ENCODE measurements at places on chromosomes 6 and 20. TPM values are rescaled to one million over a fixed set of nuclear protein-coding genes. Genes with fewer than 3 reads are reported as not detected.

- no peak for DNase-seq
Measured at GRCh38 chr20:63057171-63058117, 50.7 kb upstream of the BHLHE23 start.

DNA sequence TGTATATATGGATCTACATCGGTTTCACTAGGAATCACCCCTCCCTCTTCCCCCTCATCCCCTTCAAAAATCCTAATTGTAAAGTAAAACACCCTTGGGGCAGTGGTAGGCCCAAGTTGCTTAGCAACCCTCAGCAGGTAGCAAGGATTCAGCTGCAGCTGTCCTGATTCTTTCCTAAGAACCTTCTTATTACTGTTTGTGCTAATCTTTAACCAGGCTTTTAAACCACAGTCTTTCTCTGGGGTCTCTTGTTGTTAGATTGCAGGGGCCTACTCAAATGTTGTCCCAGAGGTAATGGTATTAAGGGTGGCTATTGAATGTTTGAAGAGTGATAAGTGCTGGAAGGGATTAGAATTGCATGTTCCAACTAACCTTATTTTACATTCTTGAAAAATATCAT lies 46.4 kb downstream of the PRL start:
- DNase-seq = no peak

Gene SLC12A5
- total RNA-seq = 24.4 TPM

- DNase-seq = no peak
Measured at GRCh38 chr6:110042670-110043296, 64.7 kb downstream of the GPR6 start.

Gene TDRD6
- 0.28 TPM for total RNA-seq

- DNase-seq = no peak
Measured at GRCh38 chr6:3353213-3353903, 94.6 kb downstream of the PSMG4 start.

DNA sequence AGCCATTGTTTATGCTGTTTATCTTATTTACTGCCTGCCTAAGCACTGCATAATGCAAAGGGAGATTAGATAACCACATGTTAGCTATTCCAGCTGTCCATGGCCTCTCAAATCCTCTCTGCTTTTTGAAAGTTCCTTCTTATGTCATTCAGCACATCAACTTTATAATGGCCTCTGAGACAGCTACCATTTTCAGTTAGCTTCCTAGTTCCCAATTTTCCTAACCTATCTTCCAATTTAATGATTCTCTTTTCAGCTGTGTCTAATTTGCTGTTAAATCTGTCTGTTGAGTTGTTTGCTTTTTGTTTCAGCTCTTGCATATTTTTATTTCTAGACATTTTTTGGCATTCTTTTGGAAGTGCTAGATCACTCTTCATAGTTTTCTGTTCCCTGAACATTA lies 173.4 kb upstream of the PLCB4 start:
- no peak for DNase-seq

- no peak for DNase-seq
Measured at GRCh38 chr6:123629258-123629941, 7.3 kb downstream of the TRDN start.

DNA sequence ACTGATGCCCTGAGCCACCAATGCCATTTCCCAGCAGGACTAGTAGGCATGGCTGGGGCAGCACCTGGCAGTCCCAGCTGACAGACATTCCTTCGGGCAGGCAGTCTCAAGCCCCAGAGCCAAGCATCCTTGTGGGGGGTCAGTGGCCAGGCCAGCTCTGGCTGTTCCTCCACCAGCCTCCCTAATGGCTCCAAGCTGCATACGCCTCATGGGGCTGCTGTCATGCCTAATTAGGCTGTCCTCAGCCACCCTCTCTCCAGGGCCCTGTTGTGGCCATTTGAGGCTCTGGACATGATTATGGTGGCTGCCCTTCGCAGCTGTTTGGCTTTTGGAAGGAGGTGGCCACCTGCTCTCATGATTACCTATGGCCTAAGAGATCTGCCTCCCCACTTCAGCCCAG lies 79.4 kb downstream of the DLGAP4 start:
- DNase-seq = no peak

DNA sequence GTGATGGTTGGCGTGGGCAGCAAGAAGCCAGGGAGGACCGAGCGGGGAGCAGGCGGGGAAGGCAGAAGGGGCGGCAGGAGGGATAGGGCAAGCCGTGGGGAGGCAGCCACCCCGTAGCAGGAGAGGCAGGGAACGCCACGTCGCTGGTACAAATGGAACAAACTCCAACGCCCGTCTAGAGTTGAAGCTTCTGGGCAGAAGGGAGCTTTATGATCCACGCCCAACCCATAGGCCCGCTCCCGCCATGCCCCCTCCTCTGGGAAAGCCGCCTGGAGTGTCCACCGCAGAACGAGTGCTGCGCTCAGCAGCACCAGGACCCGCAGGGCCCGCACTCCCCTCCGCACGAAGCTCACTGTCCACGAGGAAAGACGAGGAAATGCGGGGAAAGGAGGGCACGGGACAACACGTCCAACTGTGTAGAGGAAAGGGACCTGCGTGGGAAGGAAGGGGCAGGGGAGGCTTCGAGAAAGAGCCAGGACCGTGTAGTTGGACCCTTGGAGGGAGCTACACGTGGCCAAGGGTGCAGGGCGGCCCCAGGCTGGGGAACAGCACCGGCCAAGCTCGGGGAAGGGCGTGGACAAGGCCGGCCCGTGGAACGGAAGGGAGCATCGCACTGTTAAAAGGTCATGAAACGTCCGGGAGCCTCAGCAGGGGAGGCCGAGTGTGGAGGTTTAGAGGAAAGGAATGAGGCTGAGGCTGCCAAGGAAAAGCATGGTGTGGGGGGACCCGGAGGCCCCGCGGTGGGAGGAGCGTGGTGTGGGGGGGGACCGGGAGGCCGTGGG lies 204.0 kb downstream of the DLL1 start:
- no peak for DNase-seq

- no peak for DNase-seq
Measured at GRCh38 chr6:70706491-70707123, 38.9 kb downstream of the SMAP1 start.

Gene PRDM13
- total RNA-seq = not detected

DNA sequence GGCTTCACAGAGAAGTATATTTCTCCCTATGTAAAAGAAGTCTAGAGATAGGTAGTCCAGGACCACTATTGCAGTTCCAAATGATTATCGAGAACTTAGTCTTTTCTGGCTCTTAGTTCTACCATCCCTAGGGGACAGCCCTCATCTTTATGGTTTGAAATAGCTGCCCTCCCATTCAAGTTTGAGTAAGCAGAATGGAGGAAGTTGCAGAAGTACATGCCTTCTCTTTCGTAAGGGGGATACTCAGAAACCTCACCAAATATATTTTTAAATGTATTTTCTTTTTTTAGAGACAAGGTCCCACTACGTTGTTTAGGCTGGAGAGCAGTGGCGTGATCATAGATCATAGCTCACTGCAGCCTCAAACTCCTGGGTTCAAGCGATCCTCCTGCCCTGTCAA lies 236.8 kb upstream of the RREB1 start:
- DNase-seq = no peak

GRCh38 chr6:132527791-132528190 lies 10.3 kb upstream of the TAAR9 start:
- no peak for DNase-seq

DNA sequence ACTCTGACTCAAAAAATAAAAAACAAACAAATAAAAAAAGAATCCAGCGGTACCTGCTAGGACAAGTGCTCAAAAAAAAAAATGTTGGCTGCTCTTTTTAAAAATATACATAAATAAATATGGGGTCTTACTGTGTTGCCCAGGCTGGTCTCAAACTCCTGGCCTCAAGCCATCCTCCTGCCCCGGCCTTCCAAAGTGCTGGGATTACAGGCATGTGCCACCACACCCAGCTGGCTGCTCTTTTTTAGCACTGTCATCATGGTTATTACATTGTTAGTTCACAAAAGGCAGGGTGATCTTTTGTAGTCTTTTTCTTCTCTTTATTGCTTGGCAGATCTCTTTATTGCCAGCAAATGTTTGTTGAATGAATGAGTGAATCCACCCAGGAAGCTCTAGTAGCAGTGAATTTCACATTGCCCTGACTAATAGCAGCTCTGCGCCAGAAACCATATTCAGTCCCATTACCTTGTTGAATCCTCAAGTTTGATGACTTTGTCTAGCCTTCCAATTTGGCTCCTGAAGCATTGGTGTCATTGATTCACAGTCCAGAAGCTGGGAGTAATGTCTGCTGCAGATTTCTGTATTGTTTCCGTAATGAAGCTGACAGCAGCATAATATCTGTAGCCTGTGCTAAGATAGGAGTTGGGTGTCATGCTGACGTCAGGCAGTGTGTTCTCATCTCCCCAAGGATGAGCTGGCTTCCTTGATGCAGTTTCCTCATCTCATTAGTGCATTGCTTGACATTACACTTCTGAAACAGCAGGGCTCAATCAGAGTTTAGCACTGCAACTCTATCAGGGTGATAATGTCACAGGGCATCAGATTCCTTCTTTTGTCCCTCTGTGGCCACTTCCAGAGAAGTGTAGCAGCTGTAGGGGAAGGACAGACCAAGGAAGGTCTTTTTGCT lies 84.9 kb upstream of the TGM3 start:
- DNase-seq = peak; percentile 57

DNA sequence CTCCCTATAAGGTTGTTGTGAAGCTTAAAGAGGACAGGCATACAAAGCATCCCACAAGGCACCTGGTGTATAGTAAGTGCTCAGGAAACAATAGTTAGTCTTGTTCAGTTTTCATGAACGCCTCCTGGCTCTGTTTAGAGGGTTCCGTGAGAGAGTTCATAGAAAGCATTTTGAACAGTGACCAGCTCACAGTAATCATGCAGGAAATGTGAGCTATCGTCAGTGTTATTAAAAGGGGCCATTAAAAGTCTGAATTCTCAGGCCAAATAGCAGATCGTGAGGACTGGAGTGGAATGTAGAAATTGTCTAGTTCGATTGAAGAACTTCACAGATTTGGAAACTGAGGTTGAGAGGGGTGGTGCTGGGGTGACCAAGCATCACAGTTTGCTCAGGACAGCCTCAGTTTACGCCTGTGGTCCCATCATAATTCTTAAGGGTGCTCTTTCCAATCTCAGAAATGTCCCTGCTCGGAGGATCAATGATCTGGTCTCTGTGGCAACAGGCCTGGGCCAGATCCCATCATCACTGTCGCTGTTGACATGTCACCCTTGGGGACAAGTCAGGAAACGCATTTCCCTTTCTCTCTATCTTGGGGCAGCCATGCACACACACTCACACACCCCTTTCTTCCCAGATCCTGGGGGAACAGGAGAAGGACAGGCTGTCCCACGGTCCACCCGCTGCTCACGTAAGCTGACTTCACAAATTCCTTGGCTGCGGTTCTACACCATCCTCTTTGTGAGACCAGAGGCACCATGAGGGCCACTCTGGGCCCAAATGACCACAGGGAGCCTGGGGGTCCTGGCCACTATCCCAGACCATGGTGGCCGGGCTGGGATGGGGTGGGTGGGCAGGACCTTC lies 7.2 kb downstream of the TGM2 start:
- DNase-seq = no peak

GRCh38 chr6:40552941-40553340 lies 34.2 kb downstream of the LRFN2 start:
- DNase-seq = no peak

- no peak for DNase-seq
Measured at GRCh38 chr6:159307246-159307790, 138.1 kb downstream of the FNDC1 start.

DNA sequence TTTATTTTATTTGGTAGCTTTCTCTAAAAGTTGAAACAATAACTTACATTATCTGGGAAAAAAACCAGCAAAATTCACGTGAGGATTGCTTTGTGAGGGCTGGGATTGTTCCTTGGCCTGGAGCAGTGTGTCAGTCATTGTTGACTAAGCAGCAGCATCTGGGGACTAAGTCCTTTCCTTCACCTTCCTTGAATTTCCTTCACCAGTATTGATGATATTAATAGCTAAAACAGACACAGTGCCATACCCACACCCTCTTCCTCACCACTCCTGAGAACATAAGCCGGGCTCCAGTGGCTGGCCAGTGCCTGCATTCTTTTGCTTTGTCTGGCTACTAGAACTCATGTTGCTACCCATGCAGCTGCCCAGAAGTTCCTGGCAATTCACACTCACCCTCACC lies 23.7 kb downstream of the PLCB1 start:
- no peak for DNase-seq

DNA sequence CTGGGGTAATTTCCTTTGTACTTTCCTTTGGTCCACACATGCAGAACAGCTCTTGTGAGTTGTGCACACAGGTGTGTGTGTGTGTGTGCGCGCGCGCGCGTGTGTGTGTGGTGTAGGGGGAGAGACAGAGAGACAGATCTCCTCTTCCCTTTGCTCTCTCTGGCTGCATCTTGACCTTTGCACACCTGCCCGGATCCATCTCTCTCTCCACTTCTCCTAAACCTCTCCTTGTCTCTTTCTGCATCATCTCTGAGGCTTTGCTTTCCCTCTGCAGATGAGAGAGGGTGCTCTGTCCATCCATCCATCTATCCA lies 67.0 kb downstream of the SRC start:
- no peak for DNase-seq

Gene SRMS
- total RNA-seq = not detected

- no peak for DNase-seq
Measured at GRCh38 chr20:55251170-55251569, 754.1 kb downstream of the CBLN4 start.

DNA sequence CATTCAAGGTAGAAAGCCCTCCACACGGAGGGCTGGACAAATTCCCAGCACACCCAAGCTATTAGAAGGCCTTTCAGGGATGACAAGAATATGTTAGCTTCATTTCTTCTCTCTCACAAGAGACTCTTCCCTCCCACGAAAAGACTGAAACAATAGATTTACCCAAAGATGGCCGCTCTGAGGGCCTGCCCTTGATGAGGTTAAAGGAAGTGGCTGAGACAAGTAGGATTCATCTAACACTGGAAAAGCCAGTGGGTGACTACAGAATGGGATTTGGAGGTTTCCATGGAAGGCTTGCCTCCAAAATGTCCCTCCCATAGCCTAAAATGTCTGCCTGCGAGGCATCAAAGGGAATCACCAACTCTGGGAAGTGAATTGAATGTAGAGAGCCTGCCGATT lies 277.6 kb downstream of the CLIC5 start:
- DNase-seq = no peak

DNA sequence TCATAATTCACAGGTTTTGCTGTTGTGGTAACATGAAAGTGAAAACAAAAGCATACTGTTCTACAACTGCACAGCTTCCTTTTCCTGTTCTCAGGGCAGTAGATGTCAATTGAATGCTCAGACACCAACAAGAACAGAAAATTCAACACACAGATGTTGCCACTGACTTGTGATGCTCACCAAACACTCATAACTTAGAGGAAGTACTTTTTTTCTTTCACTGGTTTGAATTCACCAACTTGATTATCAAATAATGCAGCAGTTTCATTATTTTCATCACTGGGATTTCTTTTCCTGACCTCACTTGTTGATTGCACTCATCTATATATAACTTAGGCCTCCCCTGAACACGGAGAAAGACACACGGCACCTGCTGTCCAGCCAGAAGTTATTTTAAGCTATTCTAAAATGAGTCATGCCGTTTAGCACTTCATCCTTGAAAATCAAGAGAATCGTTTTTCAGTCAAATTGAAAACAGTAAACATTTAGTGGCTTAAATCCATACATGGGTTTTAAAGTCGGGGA lies 949 bp downstream of the TXLNB start:
- peak; percentile 42 for DNase-seq

Measured in adrenal gland (tissue), 19 donors.